ENCODE measurements at places on chromosomes 1 and 21.

- no peak for DNase-seq
Observed at GRCh38 chr1:65177457-65177856, 29.5 kb downstream of the AK4 start.

DNA sequence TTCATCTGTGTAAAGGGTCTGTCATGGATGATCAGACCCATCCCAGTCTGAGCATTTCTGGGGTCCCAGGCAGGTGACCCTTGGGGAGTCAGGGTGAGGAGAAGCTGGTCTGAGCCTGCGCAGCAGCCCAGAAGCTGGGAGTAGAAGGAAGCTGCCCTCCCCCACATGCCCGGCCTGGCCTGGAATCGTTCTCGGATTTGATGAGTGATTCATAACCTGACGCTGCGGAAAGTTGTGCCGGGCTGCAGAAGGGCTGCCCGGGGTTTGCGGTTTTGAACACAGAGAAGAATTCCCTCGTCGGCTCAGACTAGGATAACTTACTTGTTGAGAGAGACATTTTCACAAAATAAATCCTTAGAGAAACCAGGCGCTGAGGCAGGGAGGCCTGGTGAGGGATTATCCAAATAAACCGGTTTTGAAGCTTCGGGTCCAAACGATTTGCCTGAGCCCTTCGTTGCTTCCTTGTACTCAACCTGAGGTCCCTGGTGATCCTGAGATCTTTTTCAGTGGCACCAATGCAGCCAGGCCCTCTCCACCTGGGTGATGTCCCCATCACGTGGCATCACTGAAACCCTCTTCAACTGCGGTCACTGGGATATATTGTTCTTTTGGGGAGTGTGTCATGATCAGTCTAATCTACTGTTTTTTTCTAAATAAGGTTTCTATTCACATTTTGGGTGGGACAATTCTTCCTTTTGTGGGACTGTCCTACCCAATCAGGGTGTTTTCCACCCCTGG is 29.2 kb downstream of the EPHB2 start:
- DNase-seq, result no peak

GRCh38 chr1:14790982-14791381 is 192.5 kb downstream of the KAZN start:
- no peak for DNase-seq

DNA sequence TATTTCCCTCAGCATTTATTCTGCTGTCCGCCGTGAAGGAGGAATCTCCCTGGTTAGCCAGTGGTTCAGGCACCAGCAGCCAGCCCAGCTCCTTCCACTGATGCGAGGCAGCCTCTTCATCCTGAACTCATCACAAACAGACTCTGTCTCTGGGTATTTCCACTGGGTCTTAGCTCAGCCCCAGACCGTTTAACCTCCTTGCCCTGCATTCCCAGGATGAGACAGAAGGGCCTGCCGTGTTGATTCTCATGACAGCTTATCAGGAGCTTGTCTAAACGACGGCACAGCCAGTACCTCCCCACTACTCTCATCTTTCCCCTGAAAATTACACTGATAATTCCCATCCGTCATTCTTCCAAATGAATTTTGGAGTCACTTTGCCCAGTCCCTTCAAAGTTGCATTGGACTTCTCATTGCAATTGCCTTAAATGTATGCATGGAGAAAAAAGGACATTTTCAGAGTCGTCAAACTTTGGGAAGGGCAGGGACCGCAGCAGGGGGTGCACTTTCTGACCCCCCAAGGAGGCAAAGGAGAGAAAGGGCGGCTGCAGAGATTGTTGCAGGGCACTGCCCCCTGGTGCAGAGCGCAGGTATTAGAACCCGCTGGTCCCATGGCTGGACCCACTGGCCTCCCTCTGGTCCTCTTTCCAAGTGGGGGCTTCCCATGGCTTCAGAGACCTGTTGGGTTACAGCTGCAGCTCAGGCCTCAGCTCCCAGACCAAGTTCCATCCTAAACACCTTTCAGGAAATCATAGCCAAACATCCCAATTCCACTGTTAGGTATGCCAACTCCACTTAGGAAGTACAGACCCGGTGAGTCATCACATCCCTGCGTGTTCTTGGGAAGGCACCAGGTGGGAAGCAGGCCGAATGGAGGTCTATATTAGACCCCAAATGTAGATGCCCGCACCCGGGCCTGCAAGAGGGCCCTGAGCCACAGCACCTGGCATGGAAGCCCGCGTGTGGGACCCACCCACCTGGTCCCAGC is 3.7 kb upstream of the MEGF6 start:
- no peak for DNase-seq

GRCh38 chr1:234730770-234731568 is 121.0 kb upstream of the IRF2BP2 start:
- peak; percentile 72 for DNase-seq
